ENCODE measurements at places on chromosomes 7 and 10.

DNA sequence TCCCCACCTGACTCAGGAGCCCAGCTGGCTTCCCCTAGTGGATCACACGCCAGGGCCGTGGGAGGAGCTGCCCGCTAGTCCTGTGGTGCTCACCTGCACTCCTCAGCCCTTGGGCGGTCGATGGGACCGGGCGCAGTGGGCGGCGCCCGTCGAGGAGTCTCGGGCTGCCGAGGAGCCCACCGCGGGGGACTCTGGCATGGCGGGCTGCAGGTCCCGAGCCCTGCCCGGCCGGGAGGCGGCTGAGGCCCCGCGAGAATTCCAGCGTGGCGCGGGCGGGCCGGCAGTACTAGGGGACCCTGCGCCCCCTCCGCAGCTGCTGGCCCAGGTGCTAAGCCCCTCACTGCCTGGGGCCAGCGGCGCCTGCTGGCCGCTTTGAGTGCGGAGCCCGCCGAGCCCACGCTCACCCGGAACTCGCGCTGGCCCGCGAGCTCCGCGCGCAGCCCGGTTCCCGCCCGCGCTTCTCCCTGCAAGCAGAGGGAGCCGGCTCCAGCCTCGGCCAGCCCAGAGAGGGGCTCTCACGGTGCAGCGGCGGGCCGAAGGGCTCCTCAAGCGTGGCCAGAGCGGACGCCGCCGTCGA lies 367.9 kb downstream of the TYW1 start:
- no peak for DNase-seq

- DNase-seq: no peak
Observed at GRCh38 chr10:131010965-131011575, 300.5 kb downstream of the TCERG1L start.

GRCh38 chr10:103855424-103855823 lies at the start of gene SH3PXD2A:
Gene SH3PXD2A, minus strand, starts transcription at chr10:103855576. Its CDS starts 310 bp downstream, at chr10:103855266.
- no peak for DNase-seq

DNA sequence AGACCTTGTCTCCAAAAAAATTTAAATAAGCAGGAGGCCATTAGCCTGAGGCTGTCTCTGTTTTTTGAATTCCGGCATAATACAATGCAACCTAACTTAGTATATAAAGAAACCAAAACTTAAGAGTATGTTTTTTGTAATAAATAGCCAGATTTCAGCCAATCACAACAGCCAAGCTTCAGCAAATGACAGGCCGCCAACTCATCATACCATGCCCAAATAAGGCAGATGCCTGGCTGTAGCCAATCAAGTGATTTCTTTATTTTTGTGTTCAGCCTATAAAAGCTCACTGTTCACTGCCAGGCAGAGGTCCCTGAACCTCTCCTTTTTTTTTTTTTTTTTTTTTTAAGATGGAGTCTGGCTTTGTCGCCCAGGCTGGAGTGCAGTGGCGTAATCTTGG lies 12.7 kb upstream of the PURB start:
- DNase-seq: no peak

- no peak for DNase-seq
Observed at GRCh38 chr10:100612601-100613595, 77.2 kb downstream of the HIF1AN start.

DNA sequence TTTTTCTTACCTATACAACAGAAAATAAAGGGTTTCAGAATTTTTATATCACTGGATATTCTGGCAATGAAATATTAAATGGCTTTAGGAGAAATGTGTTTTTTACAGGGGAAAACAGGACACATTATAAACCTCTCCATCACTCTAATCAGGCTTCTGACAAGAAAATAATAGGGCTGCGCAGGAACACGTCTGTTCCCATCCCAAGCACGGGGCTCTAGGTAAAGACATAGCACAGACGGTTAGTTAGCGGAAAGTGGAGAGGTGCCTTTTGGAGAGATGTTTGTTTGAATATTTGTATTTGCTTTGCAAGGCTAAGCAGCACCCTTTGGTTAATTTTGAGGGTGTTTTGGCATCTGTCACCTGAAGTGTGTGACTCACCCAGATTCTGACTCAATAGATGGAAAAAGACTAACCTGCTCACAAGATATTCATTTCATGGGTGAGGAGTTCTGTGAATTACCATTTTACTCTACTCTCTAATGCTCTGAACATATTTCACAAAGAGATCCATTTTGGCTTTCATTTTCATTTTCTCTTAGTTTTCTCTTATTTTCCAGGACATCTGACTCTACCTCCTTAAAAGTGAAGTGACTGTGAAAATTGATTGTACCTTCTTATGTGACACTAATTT lies 174.5 kb upstream of the AKR1E2 start:
- no peak for DNase-seq

GRCh38 chr7:156497776-156498509 lies 142.6 kb upstream of the RNF32 start:
- no peak for DNase-seq

- no peak for DNase-seq
Observed at GRCh38 chr10:47034441-47035051, 123.3 kb downstream of the PTPN20 start.

DNA sequence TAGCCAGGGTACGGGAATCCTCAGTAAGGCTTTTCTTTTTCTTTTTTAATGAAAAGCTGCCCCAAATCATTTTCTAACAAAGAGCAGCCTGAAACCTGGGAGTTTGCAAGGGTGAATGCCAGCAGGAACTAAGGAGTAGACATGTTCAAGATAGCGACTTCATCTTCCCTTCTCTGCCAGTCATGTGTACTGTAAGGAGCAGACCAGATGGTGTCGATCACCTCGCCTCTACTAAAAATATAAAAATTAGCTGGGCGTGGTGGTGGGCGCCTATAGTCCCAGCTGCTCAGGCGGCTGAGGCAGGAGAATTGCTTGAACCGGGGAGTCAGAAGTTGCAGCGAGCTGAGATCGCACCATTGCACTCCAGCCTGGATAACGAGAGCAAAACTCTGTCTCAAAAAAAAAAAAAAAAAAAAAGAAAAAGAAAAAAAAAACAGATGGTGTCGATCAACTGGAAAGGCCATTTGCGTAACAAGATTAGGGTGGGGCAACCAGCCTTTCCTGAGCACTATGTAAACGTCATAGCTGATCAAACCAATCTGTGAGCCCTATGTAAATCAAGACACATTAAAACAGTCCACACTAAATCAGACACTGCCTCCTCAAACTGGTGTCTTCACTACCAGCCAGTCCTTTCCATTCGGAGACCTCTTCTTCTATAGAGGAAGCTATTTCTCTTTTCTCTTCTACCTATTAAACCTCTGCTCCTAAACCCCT lies 33.8 kb downstream of the NOLC1 start:
- no peak for DNase-seq

DNA sequence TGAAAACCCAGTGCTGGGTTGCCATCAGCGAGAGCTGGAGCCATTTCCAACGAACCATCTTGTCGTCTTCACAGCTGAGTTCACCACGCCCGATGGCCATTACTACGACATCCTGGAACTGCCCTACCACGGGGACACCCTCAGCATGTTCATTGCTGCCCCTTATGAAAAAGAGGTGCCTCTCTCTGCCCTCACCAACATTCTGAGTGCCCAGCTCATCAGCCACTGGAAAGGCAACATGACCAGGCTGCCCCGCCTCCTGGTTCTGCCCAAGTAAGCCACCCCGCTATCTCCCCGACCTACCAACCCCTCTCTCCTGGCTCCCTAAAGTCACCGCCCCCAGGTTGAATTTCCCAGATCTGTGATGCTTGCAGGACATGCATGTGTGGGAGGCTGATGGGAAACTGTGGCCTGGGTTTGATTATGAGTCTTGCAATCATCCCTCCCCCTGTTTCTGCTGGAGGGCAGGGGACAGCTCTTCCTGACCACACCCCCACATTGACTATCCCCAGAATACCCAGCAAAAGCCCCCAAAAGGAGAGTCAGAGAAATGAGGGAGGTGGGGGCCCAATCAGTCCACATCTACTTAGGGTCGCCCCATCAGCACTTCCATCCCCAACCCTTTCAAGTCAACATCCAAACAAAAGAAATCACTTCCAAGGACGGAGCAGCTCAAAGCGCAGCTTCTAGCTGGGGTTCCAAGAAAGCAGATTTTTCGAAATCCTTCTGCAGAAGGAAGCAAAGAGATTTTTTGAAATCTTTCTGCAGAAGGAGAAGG lies 6.9 kb downstream of the SERPINE1 start:
- no peak for DNase-seq

DNA sequence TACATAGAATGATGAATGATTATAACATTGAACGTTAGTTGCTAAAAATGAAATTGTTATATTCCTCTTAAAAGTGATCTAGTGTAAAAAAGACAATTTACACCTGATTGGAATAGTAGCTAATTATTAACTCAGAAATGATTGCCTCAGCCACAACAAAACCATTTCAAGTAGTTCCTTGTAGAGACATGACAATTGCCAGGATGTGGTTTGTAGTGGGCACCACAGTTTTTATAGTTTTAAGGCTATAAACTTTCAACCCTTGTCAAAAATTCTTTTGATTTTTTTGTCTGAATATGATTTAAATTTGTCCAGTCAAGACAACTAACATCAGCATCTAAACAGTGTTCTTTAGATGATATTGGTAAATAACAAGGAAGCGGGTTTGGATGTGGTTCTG lies 145.2 kb downstream of the SUGCT start:
- no peak for DNase-seq

DNA sequence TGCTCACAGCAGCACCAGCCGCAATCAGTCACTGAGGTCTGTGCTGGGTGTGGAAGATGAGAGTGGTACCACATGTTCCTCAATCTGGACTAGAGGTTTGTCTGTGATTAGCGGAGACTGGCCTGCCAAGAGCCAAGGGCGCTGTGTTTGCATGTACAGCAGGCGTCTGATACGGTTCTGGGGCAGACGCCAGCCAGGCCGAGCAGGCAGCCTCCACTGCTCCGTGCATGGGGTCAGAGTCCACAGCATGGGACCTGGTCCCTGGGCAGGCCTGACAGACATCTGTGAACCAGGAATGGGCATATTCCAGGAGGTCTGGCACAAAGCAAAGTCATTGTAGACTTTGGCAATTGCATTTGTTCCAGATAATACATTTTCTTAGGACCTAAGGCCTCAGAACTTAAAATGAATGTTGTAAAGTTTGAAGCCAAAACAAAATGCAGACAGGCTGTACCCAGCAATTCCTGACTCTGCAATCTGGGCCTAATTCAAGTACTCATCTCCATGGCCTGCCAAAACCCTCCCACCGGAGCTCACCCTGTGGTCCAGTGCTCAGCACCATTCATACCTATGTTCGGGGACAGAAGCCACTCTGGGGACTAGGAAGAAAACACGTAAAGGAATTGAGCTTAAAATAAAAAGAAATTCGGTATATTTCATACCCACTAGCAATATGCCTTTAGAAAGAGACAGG lies 50.0 kb upstream of the FAM20C start:
- no peak for DNase-seq

GRCh38 chr10:131561897-131562296 lies 250.4 kb upstream of the TCERG1L start:
- no peak for DNase-seq
